PC-9 (cell line): ENCODE measurements at places on chromosomes 5 and 9. TPM values are rescaled to one million over a fixed set of nuclear protein-coding genes. Genes with fewer than 3 reads are reported as not detected.
A peak's percentile ranks its signal among the peaks of the same experiment; 100 is the strongest.

PCDHGC3 gene
- 0.50 and 0.53 TPM in 2 replicates for total RNA-seq

ZFP2 gene
- total RNA-seq: not detected in 2 replicates

N4BP3 gene
- 0.81 and 1.1 TPM in 2 replicates for total RNA-seq

DNA sequence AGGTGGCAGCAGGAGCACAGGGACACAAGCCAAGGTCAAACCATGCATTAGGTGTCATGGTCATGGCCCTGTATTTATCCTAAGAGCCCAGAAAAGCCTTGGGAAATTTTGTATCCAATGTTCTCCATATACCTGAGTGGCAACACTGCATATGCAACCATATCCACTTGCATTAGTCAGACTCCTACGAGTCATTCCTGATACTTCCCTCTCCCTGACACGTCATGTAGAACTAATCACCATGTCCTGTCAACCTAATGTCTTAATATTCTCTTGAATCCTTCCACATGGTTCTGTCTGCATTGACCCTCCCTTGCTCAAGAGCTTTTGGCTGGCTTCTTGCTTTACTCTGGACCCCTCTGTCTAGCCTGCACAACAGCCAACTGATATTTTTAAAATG, 9.4 kb downstream of the SCGB3A2 start:
- H3K36me3 ChIP-seq: no peaks in the 10 kb centered on the region
- no peak overlapping the region for H3K27ac ChIP-seq
- H3K27me3 ChIP-seq: no peaks in the 10 kb centered on the region
- peaks cover 34% of the 10 kb centered on the region for H3K4me1 ChIP-seq
- DNase-seq: peak; percentile 45

GRCh38 chr5:27845248-27845647, 806.9 kb upstream of the CDH9 start:
- H3K4me3 ChIP-seq: no peak overlapping the region
- no peak for DNase-seq
- no peaks in the 10 kb centered on the region for H3K4me1 ChIP-seq
- no peak overlapping the region for H3K27ac ChIP-seq
- H3K27me3 ChIP-seq: no peaks in the 10 kb centered on the region
- H3K36me3 ChIP-seq: no peaks in the 10 kb centered on the region

GRCh38 chr5:20276061-20276958, 288.3 kb upstream of the CDH18 start:
- peak; percentile 80 for DNase-seq
- H3K4me3 ChIP-seq: no peak overlapping the region
- H3K4me1 ChIP-seq: peaks cover 23% of the 10 kb centered on the region
- H3K36me3 ChIP-seq: no peaks in the 10 kb centered on the region
- no peaks in the 10 kb centered on the region for H3K27me3 ChIP-seq
- peak overlapping the region; percentile 84 for H3K27ac ChIP-seq

DNA sequence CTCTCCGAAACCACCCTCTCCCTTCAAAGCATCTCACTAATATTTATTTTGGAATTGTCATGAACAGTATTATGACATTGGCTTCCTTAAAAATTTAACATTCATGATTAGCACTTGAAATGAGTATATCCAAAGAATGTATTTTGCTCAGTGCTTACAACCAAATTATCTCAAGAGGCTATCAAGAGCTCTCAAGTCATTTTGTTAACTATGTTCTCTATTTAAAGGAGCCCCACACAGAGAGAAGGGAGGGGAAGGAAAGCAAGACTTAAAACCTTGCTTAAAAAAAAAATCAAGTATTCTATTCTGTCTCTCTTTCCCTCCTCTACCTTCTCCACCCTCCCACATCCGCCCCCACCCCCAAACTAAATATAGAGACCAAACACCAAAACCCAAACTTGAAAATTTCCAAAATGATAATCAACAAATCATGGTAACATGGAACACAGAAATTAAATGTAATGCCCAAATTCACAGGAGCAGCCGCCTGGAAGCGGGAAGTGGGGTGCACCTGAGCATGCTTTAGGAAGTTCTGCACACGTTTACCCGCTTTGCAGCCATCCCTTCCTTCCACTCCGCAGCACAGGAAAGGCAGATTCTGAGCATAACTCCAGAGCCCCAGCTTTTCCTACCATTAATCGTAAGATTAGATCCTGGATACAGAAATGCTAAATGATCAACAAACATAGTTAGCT, 66.9 kb downstream of the EBF1 start:
- H3K27me3 ChIP-seq: peaks cover 42% of the 10 kb centered on the region
- no peaks in the 10 kb centered on the region for H3K36me3 ChIP-seq
- no peak for DNase-seq
- no peak overlapping the region for H3K4me3 ChIP-seq
